WERI-Rb-1 (cell line): ENCODE measurements at places on chromosomes 3 and 15.

GRCh38 chr15:31500766-31501449, 174.3 kb downstream of the KLF13 start:
- DNase-seq, result no peak

DNA sequence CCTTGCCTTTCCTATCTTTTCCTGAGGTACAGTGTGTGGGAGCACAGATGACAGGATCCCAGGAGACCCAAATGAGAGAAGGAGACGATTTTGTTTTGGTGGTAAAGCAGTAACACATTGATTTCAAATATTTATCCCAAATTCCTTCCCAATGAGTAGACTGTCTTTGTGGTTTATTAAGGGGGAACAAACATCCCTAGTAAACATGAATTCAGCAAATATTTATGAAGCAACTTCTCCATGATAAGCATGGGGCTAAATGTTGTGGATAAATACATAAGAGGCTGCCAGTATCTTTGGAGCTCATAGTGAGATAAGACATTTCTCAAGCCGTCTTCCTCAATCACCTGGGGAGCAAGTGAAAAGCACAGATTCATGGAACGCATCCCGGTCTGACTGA, 460.8 kb upstream of the CFAP20DC start:
- no peak for DNase-seq

- no peak for DNase-seq
Measured at GRCh38 chr3:151327571-151328198, 1.7 kb downstream of the P2RY13 start.

DNA sequence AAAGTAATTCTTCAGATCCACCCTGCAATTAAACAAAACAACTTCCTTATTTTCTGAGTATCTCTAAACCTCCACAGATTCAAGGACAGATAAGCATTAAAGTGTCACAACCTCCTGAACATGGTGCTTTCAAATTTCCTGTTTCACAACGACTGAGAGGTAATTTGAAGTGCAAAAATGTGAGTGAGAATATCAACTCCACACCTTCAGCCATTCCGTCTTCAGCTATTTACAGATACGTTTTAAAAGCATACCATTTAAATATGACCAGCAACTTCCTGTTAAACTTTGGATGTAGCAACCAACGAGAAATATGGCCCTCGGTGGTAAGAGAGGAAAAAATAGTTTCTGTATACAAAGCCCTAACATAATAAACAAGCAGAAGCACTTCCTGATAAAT, 32.1 kb upstream of the PCSK6 start:
- no peak for DNase-seq

- no peak for DNase-seq
Measured at GRCh38 chr15:36331531-36332275, 247.7 kb upstream of the CDIN1 start.

DNA sequence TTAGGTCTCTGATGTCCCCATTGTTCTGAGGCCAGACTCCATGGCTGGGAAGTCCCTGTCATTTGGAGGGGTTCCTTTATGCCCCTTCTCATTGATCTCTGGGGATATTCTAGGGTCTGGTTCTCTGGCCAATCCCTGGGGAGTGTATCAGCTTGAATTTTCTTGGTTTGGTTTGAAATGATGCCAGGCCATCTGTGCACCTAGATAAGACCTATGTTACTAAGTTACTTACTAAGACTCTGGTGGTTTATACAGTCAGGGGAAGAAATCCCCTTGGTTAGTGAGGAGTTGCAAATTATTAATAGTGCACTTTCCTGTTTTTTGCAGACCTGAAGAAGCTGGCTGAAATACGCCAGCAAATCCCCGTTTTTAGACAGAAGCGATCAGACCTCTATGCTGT, 20.3 kb downstream of the NIT2 start:
- no peak for DNase-seq

- DNase-seq, result no peak
Measured at GRCh38 chr3:88828466-88828865, 279.0 kb upstream of the EPHA3 start.

- no peak for DNase-seq
Measured at GRCh38 chr3:150345021-150345538, 63.0 kb upstream of the TSC22D2 start.

DNA sequence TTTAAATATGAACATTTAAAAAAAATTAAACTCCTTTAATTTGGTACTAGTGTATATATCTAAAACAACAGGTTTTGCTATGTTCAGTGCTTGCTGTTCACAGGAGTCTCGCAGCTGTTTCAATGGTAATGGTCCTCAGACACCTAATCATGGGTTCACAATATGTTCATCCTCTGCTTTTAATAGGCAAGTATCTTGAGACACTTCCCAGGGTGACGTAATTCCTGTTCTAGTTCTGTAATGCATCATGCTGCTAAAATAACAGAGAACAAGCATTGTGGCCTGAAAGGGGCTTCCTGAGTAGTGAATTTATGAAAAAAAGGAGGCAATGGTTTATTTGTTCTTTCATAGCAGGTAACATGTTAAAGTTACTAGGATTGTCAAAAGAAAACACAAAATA, 625.2 kb upstream of the GBE1 start:
- DNase-seq, result no peak

DNA sequence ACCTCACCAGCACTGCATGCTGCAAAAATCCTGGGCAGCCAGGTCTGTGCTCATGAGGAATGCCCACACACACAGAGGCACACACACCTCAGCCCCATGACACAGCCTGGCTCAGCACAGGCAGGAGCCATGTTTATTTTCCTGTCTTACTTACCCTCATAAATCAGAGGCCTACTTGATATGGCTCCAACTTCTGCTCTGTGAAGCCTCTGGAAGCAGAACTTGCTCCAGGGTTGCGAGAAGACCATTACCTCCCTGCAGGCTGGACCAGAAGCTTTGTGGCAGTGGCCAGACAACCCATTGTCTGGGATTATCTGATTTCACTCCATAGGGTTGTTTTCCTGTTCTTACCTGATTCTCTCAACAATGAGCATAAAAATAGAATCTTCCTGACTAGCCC, 43.8 kb upstream of the CMTM8 start:
- DNase-seq, result no peak

- no peak for DNase-seq
Measured at GRCh38 chr3:117788061-117788460, 1078.5 kb downstream of the TUSC7 start.

- no peak for DNase-seq
Measured at GRCh38 chr3:99970198-99970597, 144.1 kb downstream of the FILIP1L start.

- DNase-seq, result no peak
Measured at GRCh38 chr3:191005790-191006189, 143.3 kb upstream of the GMNC start.

- no peak for DNase-seq
Measured at GRCh38 chr3:151330379-151330778, 1.0 kb upstream of the P2RY13 start.

DNA sequence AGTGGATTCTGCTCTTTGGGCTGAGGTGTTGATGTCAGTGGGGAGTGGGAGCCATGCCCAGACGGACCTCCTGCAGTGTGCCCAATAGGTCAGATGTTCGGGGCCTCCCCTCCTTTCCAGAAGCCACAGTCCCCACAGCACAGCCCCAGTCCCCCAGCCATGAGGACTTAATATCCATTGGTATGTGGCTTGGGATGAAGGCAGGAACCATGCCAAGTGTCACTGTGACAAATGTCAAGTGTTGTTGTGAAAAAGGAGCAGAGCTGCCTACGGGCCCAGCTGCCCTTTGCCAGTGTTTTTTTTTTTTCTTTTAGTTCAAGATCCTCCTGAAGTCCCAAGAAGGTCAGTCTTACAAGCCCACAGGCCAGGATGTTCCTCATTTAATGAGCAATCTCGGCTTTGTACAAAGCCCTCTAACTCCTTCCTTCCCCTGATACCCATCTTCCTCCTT, 12.2 kb downstream of the SEMA3G start:
- DNase-seq, result no peak

GRCh38 chr15:65344214-65344913, 33.4 kb downstream of the IGDCC3 start:
- DNase-seq, result no peak

- no peak for DNase-seq
Measured at GRCh38 chr15:44029940-44030568, 165.0 kb downstream of the FRMD5 start.

DNA sequence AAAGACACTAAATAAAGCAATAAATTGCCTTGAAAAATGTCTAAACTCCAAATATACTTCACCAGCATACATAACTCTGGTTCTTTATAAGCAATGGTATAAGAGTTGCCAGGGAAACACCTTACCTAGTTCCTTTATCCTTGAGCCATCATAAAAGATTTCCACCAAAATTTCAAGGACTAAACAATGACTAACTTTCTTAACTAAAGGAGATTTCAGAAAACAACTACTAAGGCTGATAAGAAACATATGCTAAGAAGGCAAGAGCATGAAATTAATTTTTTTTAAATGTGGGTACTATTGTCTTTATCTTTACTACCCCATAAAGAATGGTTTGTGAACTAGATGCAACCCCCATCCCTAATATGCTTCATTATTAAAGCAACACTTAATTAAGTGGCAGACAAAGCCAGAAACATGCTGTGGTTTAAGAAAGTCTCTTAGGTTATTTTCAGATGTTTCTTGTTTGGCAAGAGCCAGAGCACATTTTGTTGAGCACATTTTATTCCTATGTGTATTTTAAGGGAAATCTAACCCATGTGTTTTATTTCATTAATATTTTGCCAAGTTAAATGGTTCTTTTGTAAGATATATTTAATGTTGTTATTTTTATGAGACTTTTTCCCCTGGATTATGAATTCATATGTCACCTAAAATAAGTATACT, 17.4 kb upstream of the VEPH1 start:
- no peak for DNase-seq

DNA sequence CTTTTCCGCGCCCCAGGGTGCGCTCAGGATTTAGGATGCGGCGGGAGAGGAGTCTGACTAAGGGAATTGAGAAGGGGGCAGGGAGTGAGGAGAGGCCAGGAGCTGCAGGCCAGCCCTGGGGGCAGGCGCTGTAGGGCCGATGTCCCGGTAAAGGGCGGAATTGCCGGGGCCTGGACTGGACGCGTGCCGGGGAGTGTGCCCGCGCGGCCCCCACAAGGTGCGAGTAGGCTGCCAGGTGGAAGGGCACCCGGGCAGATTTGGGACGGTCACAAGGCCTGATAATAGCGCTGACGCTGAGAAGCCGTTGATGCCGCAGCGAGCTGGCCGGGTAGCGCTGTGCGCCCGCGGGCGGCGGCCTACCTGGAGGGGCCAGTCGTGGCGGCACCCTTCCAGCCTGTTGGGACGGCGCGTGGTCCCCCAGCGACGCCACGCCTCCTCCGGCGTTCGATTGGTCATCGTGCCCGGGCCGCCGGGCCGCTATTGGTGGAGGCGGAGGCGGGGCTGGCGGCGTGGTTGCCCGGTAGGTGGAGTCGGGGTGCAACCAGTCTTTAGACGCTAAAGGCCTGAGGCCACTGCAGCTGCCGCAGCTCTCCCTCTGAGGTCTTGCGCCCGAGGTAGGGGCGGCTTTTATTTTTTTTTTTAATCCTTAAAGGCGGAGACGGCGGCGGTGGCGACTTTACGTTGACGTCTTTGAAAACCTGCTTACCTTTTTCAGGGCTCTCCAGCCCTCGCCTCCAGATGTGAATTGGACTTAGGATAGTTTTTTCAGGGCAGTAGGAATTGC, 903 bp downstream of the SLC25A38 start:
- DNase-seq, result peak; percentile 98

DNA sequence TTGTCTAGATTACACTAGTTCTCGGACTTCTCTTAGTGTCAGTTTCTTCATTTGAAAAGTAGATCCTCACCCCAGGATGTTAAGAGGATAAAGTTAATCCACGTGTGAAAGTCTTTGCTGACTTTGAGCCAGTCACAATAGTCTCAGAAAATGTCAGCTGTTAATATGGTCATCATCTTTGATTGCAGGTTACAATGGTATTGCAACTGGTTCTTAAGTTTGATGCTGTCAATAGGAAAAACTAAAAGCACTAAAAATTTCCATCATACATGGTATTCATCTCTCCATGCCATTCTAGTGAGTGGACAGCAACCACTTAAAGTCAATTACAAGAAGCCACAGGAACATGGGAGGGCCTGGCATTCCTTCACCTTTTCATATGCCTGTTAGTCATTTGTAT, 192.3 kb downstream of the TAFA4 start:
- no peak for DNase-seq

DNA sequence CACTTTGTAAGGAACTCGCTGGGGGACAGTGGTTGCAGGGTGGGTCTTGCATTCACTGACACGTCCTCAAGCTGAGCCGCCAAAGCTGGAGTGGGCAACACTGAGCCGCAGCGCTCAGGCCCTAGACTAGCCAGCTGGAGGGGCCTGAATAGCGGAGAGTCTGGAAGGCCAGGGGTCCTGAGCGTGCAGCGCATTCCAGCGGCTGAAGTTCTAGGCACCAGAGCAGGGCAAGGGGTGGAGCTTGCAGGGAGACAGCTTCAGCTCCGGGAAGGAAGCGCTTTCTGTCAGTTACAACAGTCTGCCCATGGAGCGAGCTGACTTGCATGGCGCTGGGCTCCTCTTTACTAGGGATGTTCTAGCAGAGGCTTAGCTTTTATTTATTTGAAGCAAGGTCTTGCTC, 2.7 kb downstream of the MAP6D1 start:
- no peak for DNase-seq

DNA sequence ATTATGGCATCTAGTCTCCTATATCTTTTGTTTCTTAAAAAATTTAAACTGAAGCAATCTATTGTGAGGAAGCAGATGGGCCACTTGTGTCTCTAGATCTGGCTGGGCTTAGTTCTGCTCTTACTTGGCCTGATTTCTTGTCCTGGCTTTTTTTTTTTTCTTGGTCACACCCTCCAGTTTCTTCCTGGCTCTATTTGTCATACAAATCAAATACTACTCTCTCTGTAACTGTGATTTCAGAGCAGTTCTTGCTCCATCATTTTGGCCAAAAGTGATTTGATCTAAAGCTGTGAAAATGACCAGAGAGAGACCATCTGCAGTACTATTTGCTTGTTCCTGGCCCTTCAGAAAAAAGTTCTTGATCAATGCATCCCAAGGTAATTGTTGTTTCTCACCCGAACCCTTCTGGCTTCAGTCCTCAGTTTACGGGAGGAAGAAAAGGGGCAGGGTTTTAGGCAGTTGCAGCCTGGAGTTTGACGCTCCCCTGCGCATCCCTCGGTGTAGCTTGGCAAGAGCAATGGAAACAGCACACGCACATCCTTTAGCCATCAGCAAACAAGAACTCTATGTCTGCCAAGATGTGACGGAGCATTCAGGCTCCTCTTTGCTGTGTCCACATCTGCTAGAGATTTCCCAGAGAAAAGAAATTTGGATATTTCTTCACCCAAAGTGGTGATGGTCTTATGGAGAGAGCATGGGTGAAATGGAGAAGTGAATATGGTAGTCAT, 31.6 kb downstream of the CHST2 start:
- no peak for DNase-seq

GRCh38 chr3:187456250-187456649, 88.1 kb downstream of the RTP4 start:
- no peak for DNase-seq
